ENCODE measurements at places on chromosomes 7 and 10.

GRCh38 chr7:38318241-38318640, 44.8 kb upstream of the TARP start:
- DNase-seq: no peak

DNA sequence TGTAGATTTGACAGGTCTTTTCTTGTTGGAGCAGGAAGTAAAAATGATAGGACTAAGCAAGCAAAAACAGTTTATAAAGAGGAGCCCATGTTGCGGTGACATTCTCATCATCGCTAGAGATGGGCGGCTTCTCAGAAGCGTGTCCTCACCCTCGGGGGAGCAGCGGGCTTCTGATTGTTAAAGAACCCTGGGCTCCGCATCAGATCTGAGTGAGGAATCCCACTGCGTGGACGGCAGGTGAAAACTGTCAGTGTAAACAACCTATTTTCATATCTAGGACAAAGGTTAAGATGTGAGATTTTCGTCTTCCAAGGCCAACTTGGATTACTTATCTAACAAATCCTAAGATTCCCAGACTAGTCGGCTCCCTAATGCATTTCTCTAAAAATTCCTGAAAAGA, 177.6 kb downstream of the ADARB2 start:
- no peak for DNase-seq

DNA sequence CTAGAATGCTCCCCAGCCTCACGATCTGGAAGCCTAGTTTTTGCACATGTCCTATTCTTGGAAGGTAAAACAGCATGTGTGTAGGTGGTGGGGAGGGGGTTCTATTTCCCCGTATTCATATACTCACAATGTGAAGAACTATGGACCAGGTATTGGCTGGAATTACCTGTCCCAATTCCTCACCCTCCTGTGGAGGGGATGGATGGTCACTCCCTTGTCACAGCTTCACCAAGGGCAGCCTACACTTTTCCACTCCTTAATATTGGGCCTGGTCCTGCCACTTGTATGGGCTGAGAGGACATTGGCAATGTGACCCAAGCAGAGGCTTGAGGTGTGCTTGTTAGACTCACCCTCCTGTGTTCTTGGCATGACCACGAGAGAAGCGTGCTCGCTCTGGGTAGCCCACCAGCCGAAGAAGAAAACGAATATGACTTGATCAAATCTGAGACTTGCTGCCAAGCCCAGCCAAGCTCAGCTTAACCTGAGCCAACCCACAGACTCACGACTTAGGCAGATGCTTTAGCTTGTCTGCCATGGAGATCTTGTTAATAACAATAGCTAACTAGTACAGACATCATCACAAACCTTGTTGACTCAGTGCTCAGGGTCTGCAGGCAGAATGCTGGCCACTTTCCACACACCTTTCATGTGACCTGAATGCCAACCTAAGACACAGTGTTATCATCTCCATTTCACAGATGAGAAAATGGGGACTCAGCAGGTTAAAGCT, 17.2 kb downstream of the ZNF488 start:
- no peak for DNase-seq

- no peak for DNase-seq
These were observed 420.3 kb upstream of the AUTS2 start for GRCh38 chr7:69177941-69178494.

Data from stimulated activated CD4-positive, alpha-beta T cell treated with anti-CD3 and anti-CD28 coated beads, TNF-alpha, amount 100 ng/mL, for 4 hours (primary cell).